ENCODE measurements at places on chromosomes 16 and 17. TPM values are rescaled to one million over a fixed set of nuclear protein-coding genes. Genes with fewer than 3 reads are reported as not detected.
A peak's percentile ranks its signal among the peaks of the same experiment; 100 is the strongest.

DNA sequence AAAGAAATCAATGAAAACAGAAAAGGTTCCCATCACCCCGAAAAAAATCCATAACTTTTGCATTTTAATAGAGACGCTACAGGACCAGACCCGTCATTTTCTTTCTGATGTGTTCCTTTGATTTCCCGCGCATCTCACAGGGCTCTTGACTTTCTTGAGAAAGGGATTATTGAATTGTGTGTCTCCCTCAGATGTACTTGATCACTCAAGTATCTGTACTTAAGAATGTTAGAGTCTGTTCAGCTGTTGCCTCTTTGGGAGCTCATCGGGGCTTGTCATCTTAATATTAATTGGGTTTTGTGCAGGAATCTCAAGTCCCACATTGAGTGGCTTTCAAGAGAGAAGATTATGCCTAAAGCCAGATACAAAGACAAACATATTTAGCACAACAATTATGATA is 606.4 kb upstream of the SALL1 start:
- DNase-seq = no peak

Gene SLFN14
- polyA plus RNA-seq = 0.34 TPM

GRCh38 chr16:17101646-17102045 is 369.1 kb downstream of the XYLT1 start:
- DNase-seq = no peak

Gene NPIPA8
- 0.03 TPM for polyA plus RNA-seq

- no peak for DNase-seq
These were observed 37.7 kb downstream of the ZFHX3 start for GRCh38 chr16:73010150-73010676.

DNA sequence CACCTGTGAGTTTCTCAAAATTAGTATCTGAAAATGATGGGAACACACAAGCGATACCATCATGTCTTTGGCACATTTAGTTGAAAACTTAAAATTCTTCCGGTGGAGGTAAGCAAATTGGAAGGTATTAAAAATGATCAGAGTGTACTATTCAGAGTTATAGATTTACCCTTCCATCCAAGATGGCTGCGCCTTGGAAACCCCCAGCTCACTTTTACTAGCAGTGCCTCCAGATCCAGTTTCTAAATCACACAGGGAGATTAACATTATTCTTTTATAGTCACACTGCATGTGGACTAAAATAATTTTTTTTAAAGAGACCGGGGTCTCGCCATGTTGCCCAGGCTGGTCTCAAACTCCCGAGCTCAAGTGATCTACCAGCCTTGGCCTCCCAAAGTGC is 15.0 kb downstream of the PITPNC1 start:
- no peak for DNase-seq

DNA sequence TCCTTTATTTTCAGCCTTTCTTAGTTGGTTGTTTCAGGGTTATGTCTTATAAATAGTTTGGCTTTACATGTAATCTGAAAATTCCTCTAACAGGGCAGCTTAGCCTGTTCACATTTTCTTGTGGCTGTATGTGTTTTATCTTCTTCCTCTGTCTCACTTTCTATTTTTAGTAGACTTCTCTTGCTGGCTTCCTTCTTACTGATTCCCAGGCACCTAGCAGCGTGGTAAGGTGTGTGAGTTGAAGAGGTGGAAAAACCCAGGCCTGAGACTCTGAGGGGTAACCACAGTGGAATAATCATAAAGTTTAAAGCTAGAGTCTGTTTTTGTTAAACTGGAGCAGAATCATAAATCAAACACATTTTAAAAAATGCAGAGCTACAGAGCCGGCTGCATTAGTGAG is 190.9 kb downstream of the LGALS9B start:
- no peak for DNase-seq

Gene KRTAP1-5
- polyA plus RNA-seq = not detected

DNA sequence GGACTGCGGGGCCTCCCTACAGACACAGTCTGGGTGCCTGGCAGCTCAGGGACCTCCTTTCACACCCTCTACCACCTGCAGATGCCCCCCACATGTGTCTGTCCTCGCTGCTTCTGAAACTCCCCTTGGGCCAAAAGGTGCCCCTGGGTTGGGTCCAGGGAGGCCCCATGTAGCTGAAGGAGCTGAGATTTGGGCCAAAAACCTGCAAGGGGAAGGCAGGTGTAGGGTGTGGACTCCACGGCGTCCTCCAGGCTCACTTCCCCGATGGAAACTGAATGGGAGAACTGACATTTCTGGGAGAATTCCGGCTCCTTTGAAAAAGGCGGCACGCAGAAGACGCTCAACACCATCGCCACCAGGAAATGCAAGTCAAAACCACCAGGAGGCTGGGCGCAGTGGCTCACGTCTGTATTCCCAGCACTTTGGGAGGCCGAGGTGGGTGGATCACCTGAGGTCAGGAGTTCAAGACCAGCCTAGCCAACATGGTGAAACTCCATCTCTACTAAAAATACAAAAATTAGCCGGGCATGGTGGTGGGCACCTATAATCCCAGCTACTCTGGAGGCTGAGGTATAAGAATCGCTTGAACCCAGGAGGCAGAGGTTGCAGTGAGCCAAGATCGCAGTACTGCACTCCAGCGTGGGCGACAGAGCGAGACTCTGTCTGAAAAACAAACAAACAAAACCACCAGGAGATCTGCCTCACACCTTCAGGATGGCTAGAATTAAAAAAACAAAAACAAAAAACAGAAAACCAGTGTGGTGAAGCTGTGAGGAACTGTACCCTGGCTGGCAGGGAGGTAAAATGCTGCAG is 13.2 kb upstream of the BAIAP2 start:
- DNase-seq = no peak

DNA sequence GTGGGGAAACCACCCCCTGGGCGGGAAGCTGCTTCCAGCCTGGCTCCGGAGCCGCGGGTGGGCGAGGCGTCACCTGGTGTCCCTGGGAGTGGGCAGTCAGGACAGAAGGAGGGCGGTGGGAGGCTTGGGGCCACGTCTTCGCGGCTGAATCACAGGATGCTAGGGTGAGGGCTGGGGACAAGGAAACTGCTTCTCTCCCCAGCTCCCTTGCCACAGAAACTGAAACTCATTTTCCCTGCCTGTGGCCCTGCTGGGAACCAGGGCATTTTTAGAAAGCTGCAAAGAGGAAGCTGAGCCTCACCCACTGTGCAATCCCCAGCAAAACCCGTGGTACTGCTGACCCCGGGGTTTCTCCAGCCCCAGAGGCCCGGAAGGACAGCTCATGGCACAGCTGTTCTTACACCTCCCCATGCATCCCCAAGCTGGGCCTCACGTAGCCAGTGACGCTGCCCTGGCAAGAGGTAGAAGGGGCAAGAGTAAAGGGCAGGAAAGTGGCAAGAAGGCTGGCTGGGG is 8.2 kb downstream of the RHBDF2 start:
- peak; percentile 75 for DNase-seq

Gene KIFC3
- 65.9 TPM for polyA plus RNA-seq

All from lung (tissue), 17 donors.